Fibroblast of skin of left biceps (primary cell): ENCODE measurements at places on chromosomes 13 and 19.

GRCh38 chr13:108176685-108177274 lies 38.6 kb downstream of the LIG4 start:
- DNase-seq = no peak

DNA sequence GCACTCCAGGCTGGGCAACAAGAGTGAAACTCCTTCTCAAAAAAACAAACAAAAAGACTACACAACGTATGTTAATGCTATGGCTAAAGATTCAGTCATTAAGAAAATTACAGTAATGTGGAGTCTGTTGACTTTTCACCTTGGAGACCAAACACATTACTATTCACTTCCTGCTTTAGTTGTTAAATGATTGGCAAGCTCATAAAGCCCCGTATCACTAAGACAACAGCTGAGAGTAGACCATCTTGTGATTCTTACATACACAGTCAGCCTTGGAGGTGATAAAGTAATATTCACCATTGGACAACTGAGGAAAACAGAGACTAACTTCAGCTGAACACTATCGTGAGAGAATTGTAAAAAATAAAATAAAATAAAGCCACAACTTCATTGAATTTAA lies 86.5 kb downstream of the KCTD12 start:
- DNase-seq = no peak

GRCh38 chr19:29690842-29691241 lies 24.2 kb downstream of the C19orf12 start:
- no peak for DNase-seq

- DNase-seq = no peak
Measured at GRCh38 chr13:80340651-80341100, 250 bp downstream of the SPRY2 start.

DNA sequence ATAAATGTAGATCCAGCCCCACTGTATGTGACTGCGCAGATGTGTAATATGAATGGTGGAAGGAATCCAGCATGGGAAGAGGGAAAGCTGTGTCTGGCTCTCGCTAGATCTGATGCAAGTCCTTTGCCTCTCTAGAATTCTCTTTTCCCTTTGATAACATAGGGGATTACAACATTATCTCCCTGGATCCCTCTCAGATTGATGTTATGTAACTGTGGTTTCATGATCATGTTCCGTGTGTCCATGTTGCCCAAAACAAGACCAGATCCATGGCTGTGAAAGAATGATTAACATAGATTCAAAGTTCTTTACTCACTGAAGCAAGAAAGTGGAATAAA lies 184.0 kb upstream of the UBL3 start:
- peak; percentile 61 for DNase-seq

GRCh38 chr19:47310819-47311218 lies 1.2 kb downstream of the C5AR1 start:
- DNase-seq = no peak

- no peak for DNase-seq
Measured at GRCh38 chr19:19528721-19529490, at the start of gene YJEFN3. Gene YJEFN3, plus strand, starts transcription at chr19:19528911. Its CDS starts 22 bp downstream, at chr19:19528933.

GRCh38 chr13:19283836-19284235 lies 102.2 kb upstream of the TUBA3C start:
- DNase-seq = no peak

DNA sequence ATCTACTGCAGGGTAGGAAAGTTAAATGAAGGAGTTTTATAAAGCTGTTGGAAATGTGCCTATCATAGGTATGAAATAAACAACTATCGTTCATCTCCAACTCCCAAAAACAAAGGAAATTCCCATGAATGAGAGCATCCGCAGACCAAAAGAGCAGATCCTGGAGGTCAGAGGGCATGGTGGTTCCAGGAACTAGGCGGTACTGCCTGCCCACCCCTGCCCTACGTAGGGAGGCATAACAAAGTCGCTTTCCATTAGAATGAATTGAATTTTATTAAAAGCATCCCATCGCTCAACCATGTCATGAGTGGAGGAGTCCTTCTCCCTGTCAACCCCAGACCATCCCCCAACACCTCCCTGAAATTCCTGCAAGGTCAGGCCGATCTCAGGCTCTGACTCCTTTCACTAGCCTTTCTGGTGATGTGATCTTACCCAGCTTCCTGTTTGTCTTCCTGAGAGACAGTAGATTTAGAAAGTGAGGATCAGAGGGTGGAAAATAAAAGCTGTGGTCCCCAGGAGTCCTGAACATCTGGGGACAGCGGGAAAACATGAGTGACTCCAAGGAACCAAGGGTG lies at the start of gene CLEC4M:
CLEC4M (plus strand) TSS at position 525 of the 575 bp plus-strand sequence; CDS start at position 549, 24 bp downstream.
- DNase-seq = no peak
